NCI-H2081 (cell line): ENCODE measurements at places on chromosomes 7 and 10.

DNA sequence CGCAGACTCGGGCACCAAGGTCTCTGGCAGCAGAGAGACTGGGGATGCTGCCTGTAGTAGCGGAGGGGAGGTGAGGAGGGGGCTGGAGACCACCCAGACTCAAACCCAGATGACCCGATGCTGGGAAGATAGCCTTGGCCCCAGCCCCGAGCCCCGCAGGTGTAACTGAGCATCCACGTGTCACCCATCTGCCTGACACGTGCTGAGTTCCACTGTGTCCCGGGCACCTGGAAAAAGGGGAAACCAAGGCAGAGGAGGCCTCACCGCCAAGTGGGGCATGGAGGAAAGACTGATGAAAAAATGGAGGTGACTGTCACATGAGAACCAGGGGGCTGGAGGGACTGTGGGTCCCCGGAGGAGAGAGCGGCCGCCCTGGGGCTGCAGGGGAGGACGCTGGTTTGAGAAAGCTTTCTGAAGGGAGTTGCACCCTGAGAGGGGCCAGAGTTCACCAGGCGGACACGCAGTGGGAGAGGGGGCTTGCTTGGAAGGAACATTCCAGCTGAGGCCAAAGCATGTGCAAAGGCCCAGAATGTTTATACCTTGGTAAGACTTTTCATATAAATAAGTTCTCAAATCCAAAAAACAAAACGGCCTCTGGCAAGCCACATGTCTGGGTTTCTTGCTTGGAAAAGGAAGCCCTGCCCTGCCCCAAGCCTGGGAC lies 27.4 kb upstream of the ELN start:
- no peak for DNase-seq

DNA sequence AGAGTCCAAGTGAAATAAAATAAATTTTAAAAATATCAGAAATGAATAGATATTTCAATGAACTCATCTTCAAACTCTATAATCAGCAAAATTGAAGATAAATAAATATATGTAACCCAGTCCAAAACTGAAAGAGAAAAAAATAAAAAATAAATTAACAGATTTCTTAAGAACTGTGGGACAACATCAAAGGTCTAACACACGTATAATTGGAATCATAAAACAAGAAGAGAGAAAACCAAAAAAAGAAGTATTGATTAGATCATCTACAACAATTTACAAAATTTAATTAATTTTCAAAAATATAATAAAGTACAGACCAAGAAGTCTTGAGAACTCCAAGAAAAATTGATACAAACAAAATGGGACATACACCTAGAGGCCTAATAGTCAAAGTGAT lies 625.8 kb upstream of the SORCS1 start:
- no peak for DNase-seq

- DNase-seq: no peak
Measured at GRCh38 chr7:96316949-96317348, 4.9 kb downstream of the SLC25A13 start.

DNA sequence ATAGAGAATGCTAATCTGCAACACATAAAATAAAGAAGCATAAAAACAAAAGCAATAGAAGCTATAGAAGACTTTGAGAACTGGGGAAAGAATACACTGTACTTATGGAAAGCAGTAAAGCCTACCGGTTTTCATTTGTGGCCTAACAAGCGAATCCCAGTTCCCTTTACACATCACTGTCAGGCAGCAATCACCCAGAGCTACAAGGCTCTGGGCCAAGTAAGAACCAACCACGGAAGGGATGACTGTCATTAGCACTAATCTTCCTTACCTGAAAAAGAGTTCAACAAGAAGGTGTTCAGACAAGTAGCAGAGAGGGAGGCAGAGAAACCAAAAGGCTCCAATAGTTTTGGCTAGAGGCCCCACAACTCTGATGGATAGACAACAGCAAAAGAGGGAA lies 15.0 kb downstream of the CCDC6 start:
- no peak for DNase-seq

GRCh38 chr7:130961128-130961601 lies 227.2 kb upstream of the KLF14 start:
- DNase-seq: no peak
